ENCODE measurements at places on chromosomes 12 and 14.

GRCh38 chr12:46082490-46083200, 92.3 kb upstream of the SCAF11 start:
- no peak for DNase-seq

DNA sequence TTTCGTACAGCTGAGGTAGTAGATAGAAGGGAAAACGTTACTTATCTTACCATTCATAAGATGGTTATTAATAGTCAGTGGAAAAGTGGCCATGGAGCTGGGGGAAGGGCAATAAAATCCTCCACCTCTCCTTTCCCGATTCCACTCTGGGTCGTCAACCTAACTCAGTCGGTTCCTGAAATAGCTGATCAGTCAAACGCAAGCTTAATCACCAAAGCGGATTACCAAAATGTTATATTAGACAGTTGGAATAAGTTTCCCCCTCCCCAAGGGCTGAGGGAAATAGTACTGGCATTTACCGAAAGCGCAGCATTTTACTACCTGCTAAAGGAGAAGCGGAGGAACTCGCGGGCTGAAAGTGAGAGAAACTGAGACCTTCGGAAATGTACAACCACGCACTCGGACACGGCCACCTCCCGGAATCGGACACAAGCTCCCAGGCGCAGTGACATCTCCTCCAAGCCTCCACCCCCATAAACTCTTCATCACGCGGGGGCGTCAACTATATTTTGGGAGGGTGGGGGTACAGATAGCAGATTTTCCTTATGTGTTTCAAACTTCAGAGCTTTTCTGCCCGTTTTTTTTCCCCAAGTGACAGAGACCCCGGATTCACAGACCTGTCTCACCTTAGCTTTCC, 1.2 kb downstream of the PPM1H start:
- no peak for DNase-seq

- no peak for DNase-seq
Observed at GRCh38 chr12:51631591-51631990, 40.6 kb downstream of the SCN8A start.

DNA sequence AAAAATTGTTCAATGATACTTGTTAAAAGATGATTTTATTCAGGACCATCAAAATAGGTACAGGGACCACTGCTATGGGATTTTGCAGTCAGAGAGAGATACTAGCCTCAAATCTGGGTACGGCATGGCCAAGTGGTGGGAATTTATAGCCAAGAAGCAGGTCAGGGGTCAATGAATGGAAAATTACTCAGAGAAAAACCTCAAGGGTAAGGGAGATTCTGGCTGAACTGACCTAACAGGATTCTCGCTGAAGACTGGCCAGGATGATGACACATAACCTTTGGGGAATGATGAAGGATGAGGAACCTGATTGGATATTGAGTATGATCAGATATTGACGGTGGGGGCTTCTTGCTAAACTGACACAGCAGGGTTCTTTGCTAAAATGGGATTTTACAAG, 32.7 kb downstream of the DEPDC4 start:
- DNase-seq = no peak

Data from NCI-H2029 treated with DMSO at 0.1 percent for 48 hours (cell line).